Thoracic aorta (tissue), 2 donors: ENCODE measurements at places on chromosomes 13 and 19.

DNA sequence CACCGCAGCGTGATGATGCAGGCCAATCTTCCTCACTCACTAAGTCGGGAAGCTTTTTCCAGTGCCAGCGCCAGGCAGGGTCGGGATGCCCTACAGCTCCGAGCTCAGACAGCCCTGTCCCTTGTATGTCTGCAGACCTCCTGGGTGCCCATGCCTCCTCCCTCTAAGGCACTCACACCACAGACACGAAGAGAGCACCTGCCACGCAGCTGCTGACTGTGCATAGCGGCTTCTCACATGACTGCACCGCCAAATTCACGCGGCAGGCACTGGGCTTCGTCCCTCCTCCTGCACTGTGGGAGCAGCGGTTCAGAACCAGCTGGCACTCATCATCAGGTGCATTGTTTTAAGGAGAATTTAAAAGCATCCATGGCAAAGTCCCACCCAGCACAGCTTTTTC lies 88.1 kb downstream of the SLC7A1 start:
- DNase-seq = no peak

- DNase-seq = no peak
These were observed 6.4 kb upstream of the KLK6 start for GRCh38 chr19:50975766-50976165.

GRCh38 chr13:23637829-23638228 lies 67.6 kb downstream of the TNFRSF19 start:
- no peak for DNase-seq

GRCh38 chr13:114035583-114036531 lies 62.0 kb upstream of the C13orf46 start:
- DNase-seq = no peak

DNA sequence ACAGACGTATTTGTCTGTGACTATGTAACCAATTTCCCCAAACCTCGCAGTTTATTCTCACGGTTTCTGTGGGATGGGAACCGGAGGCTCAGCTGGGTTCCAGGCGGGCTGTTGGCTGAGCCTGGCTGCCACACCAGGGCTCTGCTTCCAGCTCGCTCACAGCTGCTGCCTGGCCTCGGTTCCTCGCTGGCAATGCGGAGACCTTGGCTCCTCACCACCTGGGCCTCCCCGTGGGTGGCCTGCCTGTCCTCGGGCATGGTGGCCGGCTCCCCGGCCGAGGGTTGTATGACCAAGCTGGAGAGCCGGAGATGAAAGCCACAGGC lies 218.9 kb upstream of the MAB21L1 start:
- no peak for DNase-seq

DNA sequence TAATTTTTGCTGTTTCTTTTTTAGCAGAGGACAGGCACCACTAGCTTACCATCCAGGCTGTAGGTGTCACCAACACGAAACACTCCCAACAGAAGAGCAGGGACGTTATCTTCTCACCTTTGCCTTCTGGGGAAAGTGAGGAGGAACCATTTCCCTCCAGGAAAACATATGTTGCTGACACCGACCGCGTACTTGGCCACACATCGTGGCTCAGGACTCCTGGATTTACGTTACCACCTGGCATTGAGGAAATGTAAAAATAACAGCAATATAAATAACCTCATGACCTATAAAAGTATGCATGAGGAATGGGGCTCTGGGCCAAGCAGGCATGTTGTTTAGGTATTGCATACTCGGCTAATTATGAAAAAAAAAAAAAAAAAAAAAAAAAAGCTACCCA lies 525.1 kb downstream of the MYO16 start:
- DNase-seq = no peak

DNA sequence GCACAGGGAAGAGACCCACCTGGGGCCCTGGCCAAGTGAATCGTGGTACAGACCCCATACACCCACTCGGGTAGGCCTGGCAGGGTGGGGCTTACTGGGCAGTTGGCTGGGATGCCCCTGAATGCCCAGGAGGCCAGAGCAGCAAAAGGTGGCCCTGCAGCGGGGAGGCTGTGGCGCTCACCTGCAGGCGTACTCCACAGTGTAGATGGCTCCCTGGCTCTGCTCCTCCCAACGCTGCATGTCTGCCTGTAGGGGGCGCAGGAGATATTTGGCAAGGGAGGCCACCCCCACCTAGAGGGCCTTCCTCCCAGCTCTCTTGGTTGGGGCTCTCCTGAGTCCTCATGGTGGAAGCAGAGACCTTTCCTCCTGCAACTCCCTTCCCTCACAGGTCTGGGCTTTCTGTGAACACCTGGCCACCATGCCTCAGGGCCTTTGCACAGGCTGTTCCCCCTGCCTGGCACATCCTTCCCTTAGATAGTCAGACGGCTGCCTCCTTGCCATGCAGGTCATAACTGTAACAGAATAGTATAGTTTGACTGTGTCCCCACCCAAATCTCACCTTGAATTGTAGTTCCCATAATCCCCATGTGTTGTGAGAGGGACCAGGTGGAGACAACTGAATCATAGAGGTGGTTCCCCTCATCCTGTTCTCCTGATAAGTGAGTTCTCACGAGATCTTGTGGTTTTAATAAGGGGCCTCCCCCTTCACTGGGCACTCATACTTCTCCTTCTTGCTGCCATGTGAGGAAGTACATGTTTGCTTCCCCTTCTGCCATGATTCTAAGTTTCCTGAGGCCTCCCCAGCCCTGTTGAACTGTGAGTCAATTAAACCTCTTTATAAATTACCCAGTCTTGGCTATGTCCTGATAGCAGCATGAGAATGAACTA lies 5.9 kb downstream of the BORCS8 start:
- DNase-seq = no peak

DNA sequence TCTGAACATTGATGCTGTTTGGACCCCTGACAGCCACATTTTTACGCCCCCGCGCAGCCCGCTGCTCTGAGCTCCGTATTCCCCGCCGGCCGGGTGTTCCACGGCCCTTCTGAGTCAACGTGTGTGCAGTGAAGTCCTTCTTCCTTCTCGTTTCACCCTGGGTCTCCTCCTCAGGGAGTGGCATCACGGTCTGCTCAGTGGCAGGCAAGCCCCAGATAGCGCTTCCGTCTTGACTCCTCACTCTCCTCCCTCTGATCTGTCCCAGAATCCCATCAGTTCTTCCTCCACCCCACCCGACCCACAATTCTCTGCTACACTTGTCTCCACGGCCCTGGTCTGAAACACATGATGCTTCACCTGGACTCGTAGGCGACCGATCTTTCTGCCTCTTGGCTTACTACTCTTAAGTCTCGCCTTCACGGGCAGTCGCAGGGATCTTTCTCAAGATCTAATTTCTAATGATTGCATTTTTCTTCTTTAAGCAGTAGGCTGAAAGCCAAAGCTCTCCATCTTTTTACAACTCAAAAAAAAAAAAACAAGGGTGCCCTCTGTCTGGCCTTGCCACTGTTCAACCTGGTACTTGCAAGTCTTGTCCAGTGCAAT lies 33.9 kb downstream of the CCNE1 start:
- DNase-seq = no peak

GRCh38 chr13:84077271-84077670 lies 195.0 kb upstream of the SLITRK1 start:
- DNase-seq = no peak

GRCh38 chr19:35673121-35673804 lies 6.9 kb downstream of the UPK1A start:
- no peak for DNase-seq

GRCh38 chr13:28370448-28370847 lies 124.5 kb downstream of the FLT1 start:
- DNase-seq = no peak

DNA sequence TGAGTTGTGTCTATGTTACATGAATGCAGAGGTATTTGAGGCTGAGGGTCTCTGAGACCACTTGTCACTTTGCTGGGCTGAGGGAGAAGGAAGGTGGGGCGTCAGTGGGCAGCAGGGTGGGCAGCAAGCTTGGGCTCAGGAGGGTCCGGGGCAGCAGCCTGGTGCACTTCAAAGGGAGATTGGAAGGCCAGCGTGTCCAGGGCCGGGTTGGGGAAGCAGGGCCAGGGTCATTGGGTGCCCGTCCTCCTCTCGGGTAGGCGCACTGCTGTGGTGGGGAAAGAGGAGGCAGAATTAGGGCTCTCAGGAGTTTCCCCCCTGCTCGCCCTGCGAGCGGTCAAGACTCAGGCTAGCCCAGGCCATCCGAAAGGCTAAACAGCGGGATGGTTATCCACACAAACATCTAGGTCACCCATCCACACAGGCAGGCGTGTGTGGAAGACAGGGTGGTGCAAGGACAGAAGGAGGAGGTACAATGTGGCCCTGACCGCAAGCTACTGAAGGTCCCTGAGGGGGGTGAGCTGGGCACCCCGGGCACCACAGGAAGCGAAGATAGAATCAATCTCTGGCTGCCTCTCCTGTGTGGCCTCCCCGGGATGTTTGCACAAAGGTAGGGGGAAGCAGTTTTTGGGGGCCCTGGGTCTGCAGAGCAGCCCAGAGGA lies 37.7 kb downstream of the MYO9B start:
- DNase-seq = no peak

- no peak for DNase-seq
These were observed 739 bp downstream of the EIF3G start for GRCh38 chr19:10118960-10119359.

GRCh38 chr13:61247149-61247936 lies 168.3 kb downstream of the PCDH20 start:
- DNase-seq = no peak

- no peak for DNase-seq
These were observed 2.9 kb downstream of the NOTCH3 start for GRCh38 chr19:15197942-15198341.

- DNase-seq = no peak
These were observed 122.2 kb downstream of the STOML3 start for GRCh38 chr13:38868399-38868798.

GRCh38 chr19:46772170-46773017 lies 16.0 kb downstream of the SLC1A5 start:
- DNase-seq = no peak

- DNase-seq = no peak
These were observed 31.0 kb downstream of the PAK4 start for GRCh38 chr19:39156326-39157230.

- no peak for DNase-seq
These were observed 383.2 kb downstream of the UQCRFS1 start for GRCh38 chr19:28829762-28830161.

DNA sequence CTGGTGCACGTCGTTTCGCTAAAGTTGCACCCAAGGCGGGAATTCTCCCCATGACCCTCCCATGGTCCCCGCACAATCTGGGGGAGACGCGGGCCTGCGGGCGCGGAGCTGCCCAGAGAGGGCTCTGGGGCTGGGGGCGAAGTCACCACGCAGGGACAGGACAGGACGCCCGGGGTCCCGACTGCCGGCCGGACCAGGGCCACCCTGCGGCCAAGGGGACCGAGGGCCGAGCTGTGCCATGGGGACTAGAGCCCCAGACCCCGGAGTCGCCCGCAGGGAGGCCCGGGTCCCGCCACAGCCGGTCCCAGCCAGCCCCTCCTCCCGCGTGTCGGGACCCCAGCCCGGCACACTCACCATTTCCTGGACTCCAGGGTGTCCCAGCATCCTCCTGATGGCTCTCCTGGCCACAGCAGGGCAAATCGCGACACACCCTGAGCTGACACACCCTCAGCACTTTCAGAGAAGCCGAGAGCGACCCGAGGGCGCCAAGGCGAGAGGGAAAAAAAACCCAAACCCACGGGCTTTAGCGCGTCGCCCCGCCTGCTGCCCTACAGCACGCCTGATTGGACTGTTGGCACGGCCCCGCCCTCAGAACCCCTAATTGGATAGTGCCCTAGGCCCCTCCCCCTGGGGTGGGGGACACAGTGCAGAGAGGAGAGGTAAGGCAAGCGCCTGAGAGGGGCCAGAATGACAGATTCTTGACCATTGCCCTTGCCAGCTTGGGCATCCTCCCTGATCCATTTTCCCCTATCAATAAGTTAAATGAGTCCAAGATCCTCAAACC lies 28.6 kb downstream of the ZNF44 start:
- DNase-seq = no peak

DNA sequence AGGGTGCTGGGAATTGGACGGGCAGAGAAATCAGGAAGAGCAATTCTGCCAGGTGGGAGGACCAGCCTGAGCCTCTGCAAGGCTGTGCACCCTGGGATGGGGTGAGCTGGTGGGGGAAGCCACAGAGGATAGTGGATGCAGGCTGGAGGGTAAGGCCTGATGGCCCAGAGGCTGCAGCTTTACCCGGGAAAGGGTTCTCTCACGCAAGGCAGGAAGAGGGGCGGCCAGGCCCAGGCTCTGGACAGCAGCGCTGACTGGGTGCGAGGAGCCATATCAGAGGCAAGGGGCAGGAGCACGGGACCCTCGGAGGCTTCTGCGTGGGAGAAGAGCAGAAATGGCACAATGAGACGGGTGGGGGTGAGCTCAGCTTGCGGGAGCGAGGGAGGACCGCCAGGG lies 104.6 kb downstream of the SOX1 start:
- DNase-seq = no peak

- DNase-seq = no peak
These were observed 7.8 kb downstream of the THOP1 start for GRCh38 chr19:2793126-2793525.
